Amygdala (tissue), 56 donors: ENCODE measurements at places on chromosomes 1 and 21.

DNA sequence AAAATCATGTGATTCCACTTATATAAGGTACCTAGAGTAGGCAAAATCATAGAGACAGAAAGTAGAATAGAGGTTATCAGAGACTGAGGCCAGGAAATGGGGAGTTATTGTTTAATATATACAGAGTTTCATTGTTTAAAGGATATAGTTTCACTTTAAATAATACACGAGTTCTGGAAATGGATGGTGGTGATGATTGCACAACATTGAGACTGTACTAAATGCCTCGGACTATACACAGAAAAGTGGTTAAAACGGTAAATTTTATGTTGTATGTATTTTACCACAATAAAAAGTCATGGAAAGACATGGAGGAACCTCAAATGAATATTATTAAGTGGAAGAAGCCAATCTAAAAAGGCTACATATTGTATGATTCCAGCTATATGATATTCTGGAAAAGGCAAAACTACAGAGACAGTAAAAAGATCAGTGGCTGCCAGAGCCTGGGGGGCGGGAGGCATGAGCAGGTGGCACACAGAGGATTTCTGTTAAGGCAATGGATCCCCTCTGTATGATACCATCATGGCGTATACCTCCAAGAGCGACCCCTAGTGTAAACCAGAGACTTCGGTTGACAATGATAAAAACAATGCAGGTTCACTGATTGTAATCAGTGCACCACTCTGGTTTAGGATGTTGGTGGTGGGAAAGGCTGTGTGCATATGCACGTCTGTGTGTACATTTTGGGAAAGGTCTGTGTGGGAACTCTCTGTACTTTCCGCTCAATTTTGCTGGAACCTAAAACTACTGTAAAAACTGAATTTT is 7.5 kb downstream of the C1orf198 start:
- no peak for DNase-seq

GRCh38 chr21:36199021-36199420 is 42.4 kb downstream of the DOP1B start:
- DNase-seq = no peak

DNA sequence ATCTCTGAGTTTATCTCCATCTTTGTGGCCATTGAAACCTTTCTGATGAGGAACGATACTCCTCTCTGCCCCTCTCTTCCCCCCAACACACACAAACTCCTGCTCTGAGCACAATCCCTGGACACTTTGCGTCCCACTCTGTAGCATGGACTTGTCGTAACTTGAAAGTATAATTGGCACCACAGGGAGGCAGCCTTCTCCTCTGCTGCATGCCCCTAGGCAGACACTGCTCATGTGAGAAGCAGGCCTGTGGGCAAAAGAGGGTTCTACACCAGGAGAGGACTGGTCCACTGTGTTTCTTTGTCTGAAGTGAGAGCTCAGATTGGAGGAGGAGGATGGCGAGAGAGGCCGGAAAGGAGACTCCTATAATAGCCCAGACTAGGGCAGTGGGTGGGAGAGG is 3.8 kb upstream of the PARS2 start:
- no peak for DNase-seq

DNA sequence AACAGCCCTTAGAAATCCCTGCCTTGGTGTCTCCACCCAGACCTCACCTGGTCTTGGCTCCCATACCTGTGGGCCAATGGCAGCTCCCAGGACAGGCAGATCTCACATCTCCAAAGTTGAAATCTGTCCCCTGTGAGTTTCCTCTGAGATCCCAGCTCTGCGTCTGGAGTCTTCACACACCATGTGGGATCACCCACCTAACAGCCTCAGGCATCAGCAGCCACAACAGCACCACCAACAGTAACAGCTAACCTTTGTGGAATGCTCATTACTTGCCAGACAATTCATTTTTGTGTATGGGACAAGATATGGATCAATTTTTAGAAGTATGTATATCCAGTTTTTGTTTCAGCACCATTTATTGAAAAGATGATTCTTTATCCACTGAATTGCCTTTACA is 523.2 kb downstream of the MATN1 start:
- no peak for DNase-seq

DNA sequence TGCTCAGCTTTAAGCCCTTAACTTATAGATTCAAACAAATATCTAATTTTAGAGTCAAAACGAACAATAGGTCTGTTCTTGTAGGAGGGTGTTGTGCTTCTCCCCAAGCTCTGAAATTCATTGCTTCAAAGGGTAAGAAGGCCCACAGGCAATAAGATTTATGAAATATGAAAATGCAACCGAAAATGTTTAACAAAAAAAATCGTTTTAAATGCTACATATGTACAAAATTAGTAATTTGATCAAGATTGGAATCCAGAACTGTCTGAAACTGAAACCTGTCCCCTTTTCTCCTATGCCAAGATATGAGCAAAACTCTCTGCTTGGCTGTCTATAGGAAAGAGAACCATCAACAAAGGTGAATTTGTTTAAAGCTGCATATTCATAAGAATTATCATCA is 534.3 kb downstream of the PLPP3 start:
- DNase-seq = no peak

DNA sequence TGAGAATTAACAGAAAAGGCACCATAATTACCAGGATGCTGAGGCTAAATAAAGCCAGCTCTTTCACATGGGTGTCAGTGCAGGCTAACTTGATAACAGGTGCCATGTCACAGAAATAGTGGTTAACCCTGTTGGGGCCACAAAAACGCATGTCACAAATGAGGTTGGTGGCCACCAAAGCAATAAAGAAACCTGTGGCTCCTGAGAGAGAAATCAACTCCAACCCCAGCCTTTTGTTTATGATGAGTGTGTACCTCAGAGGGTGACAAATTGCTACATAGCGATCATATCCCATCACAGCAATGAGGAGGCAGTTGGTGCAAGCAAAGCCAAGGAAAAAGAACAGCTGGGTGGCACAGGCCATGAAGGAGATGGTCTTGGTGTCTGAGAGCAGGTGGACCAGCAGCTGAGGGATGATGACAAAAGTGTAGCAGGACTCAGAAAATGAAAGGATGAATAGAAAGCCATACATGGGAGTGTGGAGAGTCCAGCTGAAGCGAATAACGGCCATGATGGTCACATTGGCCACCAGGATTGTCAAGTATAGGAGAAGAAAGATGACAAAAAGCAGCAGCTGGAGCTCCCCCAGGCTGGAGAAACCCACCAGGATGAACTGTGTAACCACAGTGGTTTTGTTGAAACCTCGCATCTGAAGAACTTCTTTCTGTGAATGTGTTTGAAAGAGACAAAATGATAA is at the start of gene OR10T2:
Gene OR10T2 (minus strand): TSS at position 649 of the 697 bp plus-strand sequence. CDS start 0 bp downstream, at position 649.
- no peak for DNase-seq

DNA sequence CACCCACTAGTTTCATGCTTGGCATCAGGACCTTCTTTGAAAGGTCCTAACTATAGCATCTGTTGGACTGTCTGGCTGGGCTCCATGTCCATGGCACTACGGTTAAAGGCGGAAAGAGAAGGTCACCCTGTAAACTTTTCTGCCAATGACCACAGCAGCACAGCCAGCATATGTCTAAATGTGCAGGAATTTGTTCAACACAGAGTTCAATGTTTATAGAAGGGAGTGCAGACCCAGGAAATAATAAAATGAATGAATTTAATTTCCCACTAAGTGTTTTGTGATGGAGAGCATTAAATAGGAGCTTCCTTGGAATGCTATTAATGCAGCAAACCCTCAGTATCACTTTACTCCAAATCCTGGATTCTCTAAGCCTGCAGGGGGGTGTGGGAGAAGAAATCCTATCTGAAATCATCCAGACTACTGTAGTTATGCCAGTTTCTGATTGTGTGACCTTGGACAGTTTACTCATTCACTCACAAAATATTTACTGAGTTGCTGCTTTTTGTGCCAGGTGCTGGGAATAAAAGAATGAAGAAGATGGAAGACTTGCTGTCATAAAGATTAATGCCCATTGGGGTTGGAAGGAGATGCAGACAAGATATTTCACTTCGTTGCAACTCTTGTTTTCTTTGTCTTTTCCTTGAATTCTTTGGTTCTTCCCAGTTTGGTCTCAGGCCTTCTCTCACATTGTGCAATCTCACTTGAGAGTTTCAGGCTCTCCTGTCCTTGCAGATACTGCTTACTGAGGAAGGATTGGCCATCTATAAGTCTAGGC is 195.0 kb downstream of the ROR1 start:
- DNase-seq = no peak

DNA sequence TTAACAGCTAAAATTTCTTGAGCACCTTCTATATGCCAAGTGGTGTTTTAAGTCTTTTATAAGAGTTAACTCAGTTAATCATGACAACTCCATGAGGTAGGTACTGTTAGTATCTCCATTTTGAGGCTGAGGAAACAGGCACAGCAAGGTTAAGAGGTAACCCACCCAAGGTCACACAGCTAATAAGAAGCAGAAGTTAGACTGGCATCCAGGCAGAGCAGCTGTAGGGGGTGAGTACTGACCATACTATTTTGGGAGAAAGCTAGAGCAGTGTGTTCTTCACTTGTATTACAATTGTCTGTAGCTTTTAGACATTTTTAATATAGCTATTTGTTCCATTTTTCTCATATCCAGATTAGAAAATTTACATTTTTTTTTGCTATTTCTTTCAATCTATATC is 4.8 kb downstream of the ATP6V1G3 start:
- no peak for DNase-seq

GRCh38 chr1:6989212-6990159 is 204.2 kb downstream of the CAMTA1 start:
- no peak for DNase-seq
